ENCODE measurements at places on chromosomes 3 and 15.

GRCh38 chr3:172530101-172530561 is 6.9 kb upstream of the TNFSF10 start:
- no peak for DNase-seq

DNA sequence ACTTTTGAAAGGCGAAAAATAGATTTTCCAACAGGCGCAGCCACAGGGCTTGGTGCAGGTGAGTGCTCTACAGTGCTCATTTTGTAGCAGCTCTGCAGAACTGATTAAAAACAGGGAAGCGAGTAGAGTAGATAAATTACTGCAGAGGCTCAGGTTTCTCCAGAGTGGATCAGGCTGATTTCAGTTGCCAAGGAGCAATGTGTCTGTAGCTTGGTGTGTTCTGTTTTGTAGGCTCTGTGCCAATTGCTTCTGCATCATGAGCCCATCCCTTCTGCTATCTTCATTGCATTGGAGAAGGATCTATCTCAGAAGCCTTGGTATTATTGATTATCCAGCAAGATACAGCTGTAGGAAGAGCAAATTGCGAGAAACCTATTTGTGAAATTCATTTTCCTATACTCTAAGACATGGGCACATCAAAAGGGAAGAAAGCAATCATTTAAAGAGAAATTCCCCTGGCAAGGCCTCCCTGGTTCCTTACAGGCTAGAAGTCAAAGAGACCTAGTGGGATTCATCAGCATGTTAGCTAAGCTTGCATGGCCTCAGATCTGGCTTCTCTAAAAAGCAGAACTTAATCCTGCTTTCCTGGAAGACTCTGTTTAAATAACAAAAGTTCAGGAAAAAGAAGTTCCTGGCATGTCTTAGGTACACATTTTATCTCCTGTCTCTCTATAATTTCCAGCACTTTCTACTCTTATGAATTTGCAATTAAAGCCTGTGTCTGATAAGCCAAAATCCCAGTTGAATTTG is 432.4 kb upstream of the ATP10A start:
- no peak for DNase-seq

DNA sequence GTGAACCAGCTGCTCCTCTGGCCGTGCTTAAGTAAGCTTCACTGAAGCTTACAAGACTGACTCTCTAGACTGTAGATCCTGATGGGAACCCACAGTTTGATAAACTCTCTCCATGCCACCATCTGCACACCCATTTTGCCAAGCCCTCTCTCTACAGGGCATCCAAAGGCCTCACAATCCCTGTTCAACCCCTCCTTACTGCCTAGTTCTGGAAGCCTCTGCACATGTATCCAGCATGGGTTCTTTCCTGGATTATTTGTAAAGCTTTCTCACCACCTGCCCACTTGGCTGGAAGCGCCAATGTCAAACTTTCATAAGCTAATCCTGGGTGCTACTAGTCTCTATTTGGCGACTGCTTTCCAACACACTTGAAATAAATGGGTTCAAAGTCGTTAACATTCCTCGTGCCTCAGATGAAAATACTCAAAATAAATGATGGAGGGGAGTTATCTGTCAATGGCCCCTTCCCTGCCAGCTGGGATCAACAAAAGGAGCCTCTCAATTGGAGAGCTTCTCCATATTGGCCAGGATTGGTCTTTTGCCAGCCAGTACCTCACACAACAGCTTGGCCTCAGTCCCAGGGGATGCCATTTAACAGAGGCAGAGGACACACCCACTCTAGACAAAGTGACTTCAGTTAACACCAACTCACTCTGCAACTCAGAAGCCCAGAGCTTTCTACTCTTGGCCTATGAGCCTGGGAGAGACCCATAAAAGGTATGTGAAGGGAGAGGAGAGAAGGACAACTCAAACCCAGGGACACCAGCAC is 48.1 kb downstream of the SH3BP5 start:
- DNase-seq = peak; percentile 22

GRCh38 chr15:69392352-69392751 is 21.8 kb upstream of the KIF23 start:
- no peak for DNase-seq

GRCh38 chr3:8757551-8758518 is 11.6 kb downstream of the OXTR start:
- DNase-seq = no peak

DNA sequence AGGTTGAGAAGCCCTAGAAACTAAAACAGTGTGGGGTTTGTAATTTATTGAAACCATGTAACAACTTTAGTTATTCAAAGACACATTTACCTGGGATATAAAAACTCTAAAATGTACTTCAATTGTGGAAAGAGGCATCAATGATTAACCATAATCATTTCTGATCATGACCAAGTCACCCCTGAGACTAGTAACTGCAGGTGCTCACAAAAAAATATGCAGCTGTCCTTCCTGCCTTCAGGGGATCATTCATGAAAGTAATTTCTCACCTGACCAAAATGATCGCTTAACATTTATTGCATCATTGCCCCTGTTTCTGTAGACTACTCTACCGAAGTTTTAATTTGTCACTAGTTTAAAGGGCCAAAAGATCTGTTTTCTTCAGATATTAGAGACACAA is 9.0 kb downstream of the ACP3 start:
- no peak for DNase-seq

GRCh38 chr15:43067717-43068461 is 37.9 kb downstream of the UBR1 start:
- DNase-seq = peak; percentile 15

DNA sequence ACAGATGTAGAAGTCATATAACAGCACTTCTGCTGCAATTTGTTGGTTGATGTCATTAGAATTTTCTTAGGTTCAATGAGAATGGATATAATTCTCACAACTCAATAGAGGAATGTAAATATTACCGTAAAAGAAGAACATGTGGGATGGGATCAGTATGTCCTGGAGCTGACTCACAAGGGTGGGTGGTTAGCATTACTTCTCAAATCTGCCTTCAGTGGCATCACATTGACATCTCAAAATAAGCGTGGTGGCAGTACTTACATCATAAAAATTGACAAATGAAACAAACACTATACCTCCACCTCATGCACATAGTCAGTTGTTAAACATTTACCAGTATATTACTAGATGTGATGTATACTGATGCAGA is 1068.0 kb upstream of the CADM2 start:
- DNase-seq = no peak

GRCh38 chr3:134666885-134667284 is 16.1 kb upstream of the KY start:
- no peak for DNase-seq

- DNase-seq = peak; percentile 15
Measured at GRCh38 chr3:171574556-171575240, 114.5 kb upstream of the TNIK start.

DNA sequence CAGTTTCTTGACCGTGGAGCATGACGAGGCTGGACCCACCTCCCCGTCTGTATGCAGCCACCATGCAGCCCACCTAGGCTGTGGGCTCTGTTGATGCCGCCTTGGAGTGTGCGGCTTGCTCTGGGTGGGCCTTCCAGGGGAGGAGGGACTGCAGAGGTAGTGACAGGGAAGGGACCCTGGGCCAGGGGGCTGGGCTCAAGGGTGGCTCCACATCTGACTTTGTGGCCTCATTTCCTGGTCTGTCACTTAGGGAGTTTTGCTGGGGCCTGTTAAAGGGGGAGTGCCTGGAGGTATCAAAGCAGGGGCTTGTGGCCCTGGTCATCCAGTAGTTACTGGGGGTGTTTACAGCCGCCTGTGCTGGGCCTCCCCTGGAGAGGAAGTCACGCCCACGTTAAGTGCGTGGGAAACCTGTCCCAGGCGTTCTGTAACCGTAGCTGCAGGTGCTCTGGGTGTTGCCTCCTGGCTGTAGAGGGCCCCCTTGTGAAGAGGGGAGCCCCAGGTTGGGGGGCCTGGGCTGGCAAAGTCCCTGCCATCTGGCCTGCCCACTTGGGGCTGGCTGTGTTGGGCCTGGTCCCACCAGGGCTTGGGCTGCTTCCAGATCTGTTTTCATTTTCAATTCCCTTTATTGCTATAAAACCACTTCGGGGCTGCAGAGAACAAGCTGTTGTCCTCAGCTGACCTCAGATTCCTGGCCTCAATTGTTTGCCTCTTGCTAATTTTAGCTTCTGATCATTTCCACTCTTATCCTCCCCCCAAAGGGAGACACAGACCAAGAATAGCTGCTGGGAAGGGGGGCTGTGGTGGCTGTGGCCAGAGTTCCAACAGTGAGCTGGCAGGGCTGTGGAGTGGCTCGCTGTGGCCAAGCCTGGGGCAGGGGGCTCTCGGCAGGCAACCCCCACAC is 26.5 kb downstream of the KLF13 start:
- peak; percentile 88 for DNase-seq

DNA sequence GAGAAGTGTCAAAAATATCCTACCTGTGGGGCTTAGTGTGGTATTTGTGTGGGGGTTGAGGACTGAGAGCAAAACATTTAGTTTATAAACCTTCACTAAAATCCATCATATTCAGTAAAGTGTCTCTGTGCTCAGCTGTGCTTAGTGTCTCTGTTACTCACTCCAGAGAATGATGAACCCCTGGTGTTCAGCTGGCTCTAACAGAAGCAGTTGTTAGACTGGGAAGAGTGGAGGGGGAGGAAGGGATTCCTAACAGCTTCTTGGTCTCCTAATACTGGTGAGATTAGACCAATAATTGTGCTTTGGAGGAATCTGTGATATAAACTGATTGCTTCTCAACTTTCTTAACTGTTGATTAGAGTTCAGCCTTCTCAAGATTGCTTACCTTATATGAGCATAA is 1123.5 kb downstream of the ROBO2 start:
- DNase-seq = no peak

DNA sequence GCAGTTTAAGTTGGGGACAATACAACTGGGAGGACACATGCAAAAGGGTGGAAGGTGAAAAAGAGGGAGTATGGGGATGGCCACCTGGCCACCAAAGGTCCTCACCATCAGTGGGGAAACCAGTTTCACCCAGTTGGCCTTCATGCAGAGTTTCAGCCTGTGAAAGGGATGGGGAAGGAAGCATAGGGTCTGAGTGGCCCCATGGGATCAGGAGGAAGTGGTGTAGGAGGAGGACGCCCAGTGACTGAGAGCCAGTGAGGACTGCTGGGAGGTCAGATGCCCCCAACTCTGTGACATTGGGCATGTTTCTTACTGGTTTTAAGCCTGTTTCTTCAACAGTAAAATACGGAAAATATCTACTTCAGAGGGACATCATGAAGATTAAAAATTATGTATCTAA is 16.3 kb downstream of the BCL2A1 start:
- no peak for DNase-seq

GRCh38 chr3:193556841-193557240 is 2.1 kb upstream of the ATP13A4 start:
- DNase-seq = no peak

DNA sequence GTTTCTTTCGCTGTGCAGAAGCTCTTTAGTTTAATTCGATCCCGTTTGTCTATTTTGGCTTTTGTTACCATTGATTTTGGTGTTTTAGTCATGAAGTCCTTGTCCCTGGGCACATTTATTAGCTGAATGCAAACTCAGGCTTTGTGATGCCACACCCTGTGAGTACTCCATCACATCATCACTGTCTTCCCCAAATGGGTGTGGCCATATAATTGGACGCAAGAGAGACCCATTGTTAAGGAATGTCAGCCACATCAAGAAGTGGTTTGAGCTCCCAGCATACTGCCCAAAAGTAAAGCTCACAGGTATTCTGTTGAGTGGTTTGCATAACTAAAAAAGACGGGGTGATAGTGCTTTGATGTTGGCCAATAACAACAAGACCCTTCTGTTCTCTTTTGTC is 245.7 kb downstream of the SV2B start:
- DNase-seq = no peak

- DNase-seq = peak; percentile 74
Measured at GRCh38 chr15:68114356-68114755, 60.2 kb downstream of the PIAS1 start.

GRCh38 chr15:38220606-38221273 is 31.9 kb upstream of the SPRED1 start:
- DNase-seq = no peak

DNA sequence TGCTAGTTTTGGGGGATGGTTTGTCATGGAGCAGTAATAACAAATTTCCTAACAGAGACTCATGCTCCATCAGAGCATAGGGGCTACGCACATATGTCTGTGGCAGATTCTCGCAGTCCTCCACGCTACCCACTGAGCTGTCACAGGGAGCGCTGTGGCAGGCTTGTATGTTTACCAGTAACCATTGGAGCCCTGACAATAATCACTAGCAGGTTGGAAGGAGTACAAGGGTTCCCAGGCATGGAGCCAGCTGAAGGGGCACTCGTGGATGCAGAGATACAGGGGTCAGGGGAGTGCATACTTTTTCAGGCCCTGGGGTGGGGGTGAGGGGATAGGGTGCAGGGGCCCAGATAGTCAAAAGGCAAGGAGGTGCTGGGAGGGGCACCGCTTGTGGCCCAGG is 7.9 kb upstream of the GP9 start:
- DNase-seq = no peak

- no peak for DNase-seq
Measured at GRCh38 chr3:44109771-44110361, 131.8 kb upstream of the TOPAZ1 start.

DNA sequence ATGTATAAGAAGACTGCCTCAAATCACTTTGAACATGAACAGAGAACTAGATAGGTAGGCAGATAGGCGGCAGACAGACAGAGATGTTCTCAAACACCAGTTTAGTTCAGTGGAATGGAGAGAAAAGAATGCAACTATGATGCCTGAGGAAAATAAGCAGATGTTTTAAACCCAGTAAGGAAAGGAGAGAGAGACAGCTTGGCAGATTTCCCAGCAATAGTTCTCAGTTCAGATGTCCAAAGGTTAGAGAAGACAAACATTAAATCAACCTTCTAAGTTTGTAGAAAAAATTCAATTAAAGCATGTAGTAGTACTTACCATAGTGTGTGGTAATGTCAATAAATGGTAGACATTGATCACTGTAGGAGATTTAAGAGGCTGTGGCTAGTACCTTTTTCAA is 209.6 kb upstream of the PFN2 start:
- peak; percentile 84 for DNase-seq

GRCh38 chr15:89794627-89795241 is 18.6 kb downstream of the MESP2 start:
- DNase-seq = peak; percentile 79

DNA sequence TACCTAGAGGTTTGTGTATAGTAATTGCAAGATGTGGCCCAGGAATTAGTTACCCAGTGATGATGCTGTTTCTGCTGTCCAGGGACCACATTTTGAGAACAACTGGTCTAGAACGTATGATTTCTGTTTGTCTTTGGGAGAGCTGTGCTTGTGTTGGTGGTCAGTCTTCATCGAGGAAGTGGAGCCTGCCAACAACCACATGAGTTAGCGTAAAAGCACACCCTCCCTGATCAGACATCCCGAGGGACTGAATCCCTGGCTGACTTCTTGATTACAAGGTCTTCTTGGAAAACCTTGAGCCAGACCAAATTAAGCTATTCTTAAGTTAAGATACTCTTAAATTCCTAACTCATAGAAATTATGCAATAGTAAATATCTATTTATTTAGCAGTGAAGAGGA is 81.7 kb upstream of the ZPLD1 start:
- no peak for DNase-seq

- DNase-seq = peak; percentile 86
Measured at GRCh38 chr3:58063022-58063815, 55.0 kb downstream of the FLNB start.

DNA sequence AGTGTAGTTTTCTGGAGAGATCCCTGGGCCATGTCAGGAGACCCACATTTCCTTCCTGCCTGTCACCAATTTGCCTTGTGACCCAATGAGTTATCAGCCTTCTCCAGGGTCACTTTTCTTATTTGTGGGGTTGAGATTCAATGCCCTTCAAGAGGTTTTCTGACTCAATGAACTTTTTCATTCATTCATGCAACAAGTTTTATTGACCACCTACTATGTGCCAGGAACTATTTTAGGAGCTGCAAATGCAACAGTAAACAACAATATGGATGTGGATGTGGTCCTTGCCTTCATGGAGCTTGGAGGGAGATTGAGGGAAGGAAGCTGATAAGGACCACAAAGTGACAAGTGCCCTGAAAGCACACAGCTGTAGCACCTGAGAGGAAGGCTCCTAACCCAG is 142.8 kb downstream of the OPA1 start:
- DNase-seq = no peak

Measured in adipocyte (in vitro differentiated cells).